ENCODE measurements at places on chromosomes 2 and 18.

GRCh38 chr2:196415384-196415783 is 224.1 kb upstream of the CCDC150 start:
- DNase-seq = no peak

DNA sequence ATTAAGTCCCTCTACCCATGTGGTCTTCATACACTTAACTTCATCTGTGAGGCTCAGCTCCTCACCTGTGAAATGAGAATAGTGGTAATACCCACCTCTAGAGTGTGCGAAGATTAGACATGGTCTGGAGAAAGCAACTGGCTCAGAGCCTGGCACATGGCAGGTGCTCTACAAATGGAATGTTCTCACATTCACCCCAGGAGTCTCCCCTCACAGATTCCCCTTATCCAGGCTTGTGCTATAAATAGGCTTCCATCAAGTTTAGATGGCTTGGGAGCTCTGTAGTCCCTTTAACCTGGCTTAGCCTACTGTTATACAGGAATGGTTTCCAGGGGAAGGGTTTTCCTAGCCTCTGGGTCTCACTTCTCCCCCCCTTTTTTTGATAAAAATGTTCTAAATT is 455.9 kb downstream of the RNF144A start:
- no peak for DNase-seq

DNA sequence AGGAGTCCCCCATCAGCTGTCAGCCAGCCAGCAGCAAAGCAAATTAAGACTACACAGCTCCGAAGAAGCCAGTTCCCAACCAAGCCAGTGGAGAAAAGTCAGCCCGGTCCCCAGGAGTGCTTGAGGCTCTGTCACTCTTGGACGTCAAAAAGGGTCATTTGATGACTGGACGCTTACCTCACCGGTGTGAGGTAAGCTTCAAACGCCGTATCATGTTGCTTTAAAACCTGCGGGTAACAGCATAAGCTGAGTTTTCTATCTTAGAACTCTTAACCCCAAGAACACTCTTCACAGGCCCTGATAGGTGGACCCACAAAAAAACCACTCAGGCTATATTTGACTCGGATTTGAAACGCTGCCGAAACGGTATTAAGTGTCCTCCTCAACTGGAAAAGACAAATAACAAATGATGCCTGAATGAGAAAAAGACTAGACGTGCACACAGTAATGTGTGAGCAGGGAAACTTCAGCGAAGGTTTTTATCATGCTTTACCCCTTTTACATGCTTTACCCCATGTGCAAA is 682 bp upstream of the LNPK start:
- no peak for DNase-seq

- no peak for DNase-seq
Observed at GRCh38 chr2:203470371-203470770, 64.7 kb downstream of the RAPH1 start.

- DNase-seq = no peak
Observed at GRCh38 chr2:88824951-88825350, 133.5 kb downstream of the RPIA start.

GRCh38 chr2:190961918-190962487 is 52.0 kb downstream of the STAT1 start:
- DNase-seq = no peak

- no peak for DNase-seq
Observed at GRCh38 chr18:3599195-3599594, 149.2 kb downstream of the TGIF1 start.

GRCh38 chr2:53549497-53549896 is 218.1 kb upstream of the CHAC2 start:
- no peak for DNase-seq

GRCh38 chr18:65016631-65017371 is 734.0 kb upstream of the CDH7 start:
- DNase-seq = no peak

GRCh38 chr2:65576861-65577601 is 144.6 kb upstream of the SPRED2 start:
- DNase-seq = no peak

DNA sequence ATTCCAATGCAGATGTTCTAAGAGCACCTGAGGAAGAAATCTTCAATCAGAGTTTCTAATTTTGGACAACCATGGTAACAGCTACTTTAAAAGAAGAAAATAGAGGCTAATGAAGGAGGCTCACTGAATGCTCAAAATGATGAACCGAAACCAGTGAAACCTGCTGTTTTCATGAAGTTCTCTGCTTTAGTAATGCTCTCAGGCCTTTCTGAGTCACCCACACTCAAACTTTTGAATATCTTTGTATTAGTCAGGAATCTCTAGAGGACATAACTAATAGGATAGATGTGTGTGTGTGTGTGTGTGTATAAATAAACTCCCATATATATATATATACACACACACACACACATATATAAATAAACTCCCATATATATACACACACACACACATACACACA is 76.9 kb upstream of the RIT2 start:
- no peak for DNase-seq

GRCh38 chr2:191866195-191866594 is 19.3 kb upstream of the CAVIN2 start:
- DNase-seq = no peak

DNA sequence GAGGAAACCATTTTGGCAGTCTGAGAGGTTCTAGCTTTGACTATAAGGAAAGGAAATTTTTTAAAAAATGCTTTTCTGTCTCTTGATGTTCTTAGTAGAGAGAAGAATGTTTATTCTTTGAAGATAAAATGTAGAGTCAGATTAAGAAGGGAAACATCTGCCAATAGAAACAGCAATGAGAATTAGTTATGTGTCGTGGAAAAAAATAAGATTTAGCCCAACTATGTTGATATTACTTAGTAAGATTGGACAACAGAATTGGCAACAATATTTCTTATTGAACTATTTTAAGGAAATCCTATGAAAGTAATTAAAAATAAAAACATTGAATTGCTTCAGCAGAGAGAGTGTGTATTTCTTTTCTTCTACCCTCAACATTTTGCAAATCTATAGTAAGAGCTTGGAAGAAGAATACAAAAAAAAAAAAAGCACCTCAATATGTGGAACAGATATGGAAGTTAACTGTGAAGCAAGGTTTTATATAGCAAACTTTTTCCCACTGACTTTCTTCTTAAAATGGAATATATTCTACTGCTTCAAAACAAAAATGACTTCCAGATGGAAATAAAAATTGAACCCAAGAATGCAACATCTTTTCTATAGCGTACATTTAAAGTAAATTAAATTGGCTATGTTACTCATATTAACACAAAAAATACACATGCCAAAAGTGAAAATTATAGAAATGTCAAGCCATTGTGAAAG is 177.9 kb downstream of the FAM124B start:
- no peak for DNase-seq

DNA sequence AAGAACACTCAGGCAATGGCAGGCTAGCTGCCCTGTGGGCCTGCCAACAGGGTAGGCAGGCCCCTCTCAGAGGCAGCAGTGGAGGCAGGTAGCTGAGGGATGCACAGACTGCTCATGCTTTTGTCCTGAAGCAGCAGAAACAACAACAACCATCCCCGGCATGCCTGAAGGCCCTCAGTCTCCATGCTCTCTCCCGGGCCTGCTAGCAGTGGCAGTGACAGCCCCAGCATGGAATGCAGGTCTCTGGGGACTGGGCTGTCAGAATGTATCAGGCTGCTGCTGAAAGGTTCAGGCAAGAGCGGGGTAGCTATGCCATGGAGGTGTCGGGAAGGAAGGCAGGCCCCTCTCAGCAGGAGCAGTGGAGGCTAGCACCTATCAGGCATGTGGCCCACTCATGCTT is 209.8 kb downstream of the KCNJ3 start:
- no peak for DNase-seq

DNA sequence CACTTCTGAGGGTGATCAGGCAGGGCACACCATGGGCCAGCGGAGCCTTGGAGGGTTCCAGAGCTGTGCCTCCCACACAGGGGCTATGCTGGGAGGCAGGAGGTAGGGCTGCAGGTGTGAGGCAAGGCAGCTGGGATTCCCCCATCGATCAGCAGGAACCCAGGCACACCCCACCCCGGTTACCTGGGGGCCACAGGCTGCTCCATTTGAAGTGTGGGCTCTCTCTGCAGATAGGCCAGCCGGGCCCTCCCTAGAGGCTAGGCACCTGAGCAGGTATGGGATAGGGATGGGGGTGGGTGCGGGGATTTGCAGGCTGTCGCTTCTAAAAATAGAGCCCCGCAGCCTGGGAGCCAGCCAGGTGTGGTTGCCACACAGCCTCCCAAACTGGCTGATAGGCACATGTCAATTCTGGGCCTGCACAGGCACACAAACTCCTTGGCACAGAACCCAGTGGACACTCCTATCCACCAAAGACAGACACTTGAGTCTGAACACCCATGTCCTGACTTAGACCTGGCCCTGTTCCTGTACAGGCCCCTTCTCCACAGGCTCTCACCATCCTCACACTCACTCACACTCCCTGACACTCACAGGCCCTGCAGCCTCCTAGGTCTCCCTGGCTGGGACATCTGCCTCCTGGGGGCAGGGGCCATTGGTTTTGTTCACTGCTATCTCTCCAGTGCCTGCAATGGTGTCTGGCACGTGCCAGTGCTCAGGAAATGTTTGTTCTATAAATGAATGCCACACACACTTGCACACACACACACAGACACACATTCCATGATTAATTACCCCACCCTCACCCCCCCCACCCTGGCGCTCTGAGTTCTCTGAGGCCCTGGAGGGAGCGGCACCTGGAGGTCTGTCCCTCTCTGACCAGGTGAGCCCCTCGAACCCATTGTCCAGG is 73.4 kb downstream of the ZFP36L2 start:
- no peak for DNase-seq

GRCh38 chr2:129859175-129859574 is 120.3 kb upstream of the RAB6C start:
- no peak for DNase-seq

DNA sequence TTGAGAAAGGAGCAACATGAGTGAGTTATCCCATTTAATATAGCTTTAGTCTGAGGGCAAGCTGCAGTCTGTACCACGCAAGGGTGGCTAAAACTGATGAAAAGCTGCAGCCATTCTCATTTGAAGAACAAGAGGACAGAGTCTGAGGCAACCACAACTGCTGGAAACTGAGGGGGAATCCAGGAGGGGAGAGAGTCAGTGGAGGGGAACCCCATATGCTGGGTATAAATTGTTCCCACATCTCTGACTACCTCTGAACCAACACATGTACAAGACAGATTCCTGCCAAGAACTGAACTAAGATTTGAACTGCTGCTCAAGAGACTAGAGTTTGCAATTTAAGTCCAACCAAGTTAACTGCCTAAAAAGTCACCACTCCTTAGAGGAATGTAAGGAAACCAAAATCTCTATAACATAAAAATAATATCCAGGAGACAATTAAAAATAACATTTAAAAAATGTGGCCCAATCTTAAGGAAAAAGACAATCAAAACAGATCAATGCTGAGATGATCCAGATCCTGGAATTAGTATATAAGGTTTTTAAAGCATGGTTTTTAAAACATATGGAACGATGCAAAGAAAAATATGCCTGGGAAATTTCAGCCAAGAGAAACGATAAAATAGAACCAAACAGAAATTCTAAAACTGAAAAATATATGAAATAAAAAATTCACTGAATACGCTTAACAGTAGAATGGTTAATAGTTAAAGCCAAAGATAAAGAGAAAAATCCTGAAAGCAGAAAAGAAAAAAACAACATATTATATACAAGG is 11.2 kb downstream of the CWC22 start:
- DNase-seq = no peak

DNA sequence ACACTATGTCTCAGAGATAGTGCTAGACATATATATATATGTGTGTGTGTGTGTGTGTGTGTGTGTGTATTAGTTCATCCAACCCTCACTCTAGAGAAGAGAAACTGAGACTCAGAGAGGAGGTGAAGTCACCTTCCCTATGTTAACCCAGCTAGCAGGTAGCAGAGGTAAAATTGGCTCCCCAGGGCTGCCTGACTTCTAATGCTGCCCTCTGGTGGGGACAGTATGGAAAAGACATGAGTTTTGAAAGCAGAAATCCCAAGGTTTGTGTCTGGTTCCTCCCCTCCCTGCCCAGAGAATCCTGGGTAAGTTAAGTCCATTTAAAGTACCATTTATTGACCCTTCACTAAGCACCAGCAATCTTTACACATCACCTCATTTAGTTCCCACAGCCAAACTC is 137.7 kb downstream of the THNSL2 start:
- DNase-seq = no peak

GRCh38 chr2:48377646-48378045 is 152.3 kb upstream of the STON1 start:
- no peak for DNase-seq

DNA sequence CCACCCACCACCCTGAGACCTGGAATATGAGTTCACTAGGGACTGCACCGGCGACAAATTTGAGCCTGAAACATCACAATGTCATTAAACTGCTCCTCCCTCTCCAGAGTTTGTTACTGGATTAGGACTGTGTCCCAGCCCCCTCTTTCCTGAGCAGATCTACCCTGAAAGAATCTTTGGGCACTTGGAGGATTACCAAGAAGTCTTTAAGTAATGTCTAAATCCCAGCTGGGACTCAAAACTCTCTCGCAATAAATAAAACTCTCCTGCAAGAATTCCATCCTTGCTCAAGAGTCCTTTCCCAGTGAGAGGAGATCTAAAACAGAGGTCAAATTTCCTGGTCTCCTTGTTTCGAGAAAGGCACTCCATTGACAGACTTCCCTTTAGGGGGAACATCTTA is 20.9 kb downstream of the GKN2 start:
- DNase-seq = no peak

DNA sequence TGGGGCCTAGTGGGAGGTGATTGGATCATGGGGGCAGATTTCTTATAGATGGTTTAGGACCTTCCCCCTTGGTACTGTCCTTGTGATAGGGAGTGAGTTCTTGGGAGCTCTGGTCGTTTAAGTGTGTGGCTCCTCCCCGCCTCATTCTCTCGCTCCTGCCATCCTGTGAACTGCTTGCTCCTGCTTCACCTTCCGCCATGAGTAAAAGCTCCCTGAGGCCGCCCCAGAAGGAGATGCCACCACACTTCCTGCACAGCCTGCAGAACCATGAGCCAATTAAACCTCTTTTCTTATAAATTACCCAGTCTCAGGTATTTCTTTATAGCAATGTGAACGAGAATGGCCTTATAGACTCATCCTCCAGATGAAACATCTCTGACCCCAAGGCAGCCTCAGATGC is 101.5 kb downstream of the KCNF1 start:
- no peak for DNase-seq

DNA sequence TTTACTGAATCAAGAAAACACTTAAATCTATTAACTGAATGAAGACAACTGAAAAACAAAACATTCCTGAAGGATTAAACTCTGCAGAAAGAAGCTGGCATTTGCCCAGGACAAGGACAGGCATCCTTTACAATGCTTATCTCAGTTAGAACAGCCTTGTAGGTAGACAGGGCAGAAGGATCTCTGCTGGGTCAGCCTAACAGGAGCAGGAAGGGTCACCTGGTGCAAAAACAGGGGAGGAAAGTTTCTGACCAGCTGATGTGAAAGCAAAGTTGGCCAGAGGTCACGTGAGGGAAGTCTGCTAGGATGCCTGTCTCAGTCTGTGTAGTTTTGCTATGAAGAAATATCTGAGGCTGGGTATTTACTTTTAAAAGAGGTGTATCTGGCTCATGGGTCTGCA is 348.6 kb downstream of the ANAPC1 start:
- DNase-seq = no peak
